ENCODE measurements at places on chromosomes 12 and 14.

GRCh38 chr12:122827258-122827657, 8.0 kb upstream of the HIP1R start:
- no peak for DNase-seq

- DNase-seq = peak; percentile 5
Observed at GRCh38 chr14:56555921-56556570, 23.6 kb upstream of the TMEM260 start.

DNA sequence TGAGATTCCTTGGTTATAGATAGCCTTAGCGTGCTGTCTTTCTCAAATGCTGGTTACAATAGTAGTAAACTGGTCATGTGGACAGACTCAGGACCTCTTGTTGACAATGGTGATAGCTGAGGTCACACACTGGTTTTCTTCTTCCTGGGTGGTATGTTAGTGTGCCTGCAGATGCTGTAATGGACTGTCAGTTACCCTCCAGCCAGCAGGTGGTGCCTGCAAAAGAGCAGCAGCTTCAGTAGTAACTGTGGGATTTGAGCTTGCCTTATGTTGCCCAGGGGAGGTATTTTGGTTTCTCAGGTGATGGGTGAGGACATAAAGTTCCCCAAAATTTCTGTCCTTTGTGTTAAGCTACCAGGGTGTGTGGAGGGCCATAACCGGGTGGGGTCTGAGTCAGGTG, 33.7 kb upstream of the SCAF11 start:
- DNase-seq = no peak

- DNase-seq = no peak
Observed at GRCh38 chr12:105929192-105929591, 209.6 kb downstream of the NUAK1 start.

- peak; percentile 97 for DNase-seq
Observed at GRCh38 chr14:89955745-89956660, at the start of gene TDP1. Gene TDP1 (plus strand): TSS chr14:89955927. CDS start chr14:89963115, 7,188 bp downstream.

DNA sequence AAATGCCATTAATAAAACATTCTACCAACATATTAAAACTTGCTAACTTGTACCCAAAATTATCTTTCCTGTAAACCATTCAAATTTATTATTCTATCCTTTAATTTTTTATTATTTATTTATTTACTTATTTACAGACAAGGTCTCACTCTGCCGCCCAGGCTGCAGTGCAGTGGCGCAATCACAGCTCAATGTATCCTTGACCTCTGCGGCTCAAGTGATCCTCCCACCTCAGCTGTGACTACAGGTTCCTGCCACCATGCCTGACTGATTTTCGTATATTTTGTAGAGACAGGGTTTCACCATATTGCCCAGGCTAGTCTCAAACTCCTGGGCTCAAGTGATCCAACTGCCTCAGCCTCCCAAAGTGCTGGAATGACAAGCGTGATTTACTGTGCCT, 20.4 kb upstream of the LIN7A start:
- DNase-seq = no peak

- no peak for DNase-seq
Observed at GRCh38 chr14:58744801-58745394, 107.1 kb downstream of the DACT1 start.

DNA sequence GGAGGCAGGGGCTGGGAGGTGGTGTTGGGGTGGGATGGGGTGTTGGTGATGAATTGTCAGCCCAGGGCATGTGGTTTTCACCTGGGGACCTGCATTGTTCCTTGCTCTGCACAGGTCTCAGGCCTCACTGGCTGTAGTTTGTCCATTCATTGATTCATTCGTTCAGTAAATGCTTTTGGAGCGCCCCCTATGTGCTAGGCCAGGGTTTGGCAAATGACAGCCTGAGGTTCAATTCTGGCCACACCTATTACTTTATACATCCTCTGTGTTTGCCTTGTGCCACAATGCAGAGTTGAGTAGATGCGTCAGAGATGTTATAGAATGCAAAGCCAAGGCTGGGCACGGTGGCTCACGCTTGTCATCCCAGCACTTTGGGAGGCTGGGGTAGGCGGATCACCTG, 4.7 kb downstream of the ADCK1 start:
- peak; percentile 24 for DNase-seq

- no peak for DNase-seq
Observed at GRCh38 chr12:76679778-76680177, 84.1 kb upstream of the ZDHHC17 start.

DNA sequence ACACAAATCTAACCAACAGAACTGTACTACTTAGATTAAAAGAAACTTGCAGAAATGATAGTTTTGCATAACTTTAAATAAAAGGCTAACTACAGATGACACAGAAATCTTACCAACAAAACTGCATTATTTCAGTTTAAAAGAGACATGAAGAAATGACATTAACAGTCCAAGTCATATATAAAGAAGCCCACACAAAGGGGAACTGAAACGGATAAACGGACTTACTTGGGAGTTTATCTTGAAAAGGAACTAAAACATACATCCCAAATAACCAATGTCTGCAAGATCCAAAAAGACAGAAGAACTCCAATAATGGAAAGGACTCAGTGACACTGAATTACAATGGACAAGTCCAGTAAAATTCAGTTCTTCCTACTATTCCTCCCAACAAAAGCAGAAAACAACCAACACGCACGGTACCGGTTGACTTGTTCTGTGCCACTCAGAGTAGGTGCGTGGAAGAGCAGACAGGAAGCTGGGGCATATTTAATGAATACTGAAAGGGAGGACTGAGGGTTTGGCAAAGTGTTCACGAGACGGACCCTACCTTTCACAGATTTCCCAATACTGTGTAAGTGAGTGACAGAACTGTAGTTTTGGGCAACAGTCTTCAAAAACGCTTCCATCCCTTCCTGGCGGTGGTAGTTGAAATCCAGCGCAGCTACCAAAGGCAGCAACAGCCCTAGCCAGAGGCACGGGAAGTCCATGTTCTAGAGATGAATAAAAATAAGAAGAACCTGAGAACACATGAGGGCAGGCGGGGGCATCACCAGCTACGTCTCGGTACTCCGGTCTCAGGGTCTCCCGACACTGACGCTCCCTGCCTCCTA, 627 bp downstream of the CPM start:
- no peak for DNase-seq

DNA sequence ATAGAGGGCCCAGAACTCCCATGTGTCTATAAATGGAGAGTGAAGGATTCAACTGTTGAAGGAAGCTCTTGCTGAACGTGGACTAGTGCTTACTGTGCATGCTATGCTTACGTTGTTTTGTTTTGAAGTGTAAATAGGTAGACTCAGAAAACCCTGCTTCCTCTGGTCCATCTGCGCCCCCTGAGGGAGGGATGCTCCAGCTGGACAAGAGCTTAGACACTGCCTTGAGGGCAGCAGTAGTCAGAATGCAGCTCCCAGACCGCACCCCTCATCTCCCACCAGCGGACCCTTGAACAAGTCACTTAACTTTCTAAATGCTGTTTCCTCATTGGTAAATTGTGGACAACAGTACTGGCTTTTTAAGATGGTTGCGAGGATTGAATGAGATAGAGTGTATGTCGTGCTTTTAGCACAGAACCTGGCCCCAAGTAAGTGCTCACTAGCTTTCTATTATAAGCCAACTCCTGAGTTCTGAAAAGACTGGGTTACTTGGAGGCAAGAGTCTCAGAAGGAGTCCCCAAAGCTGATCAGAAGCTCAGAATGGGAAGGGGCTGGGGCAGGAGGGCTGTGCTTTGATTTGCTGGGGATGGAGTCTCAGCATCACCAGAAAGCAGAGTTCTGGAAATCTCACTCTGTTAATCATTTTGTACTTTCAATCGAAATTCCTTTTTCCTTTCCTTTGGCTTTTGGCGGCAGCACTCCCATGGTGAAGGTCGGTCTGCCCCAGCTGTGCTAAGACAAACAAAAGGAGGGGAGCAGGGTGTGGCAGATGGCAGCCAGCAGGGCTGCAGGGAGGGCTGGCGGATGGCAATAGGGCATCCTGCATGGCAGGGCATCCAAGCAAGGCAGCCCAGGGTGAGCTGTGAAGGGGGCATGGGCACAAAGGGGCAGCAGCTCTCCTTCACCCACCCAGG, 15.6 kb downstream of the AGAP2 start:
- no peak for DNase-seq

GRCh38 chr14:75406856-75407255, 21.0 kb upstream of the JDP2 start:
- DNase-seq = no peak

DNA sequence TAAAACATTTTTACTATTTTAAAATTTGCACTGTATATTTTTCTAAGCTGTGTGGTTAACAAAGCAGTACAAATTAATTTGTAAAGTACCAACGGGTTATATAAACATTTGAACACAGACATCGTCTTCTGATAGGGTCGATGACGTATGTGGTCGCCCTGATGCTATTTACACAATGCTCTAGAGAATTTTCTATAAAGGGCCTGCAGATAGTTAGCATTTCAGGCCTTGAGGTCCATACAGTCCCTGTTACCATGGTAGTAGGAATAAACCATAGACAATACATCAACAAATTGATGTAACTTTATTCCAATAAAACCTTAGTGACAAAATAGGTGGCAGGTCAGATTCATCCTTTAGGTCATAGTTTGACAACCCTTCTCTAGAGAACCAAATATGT, 25.7 kb upstream of the PDZRN4 start:
- no peak for DNase-seq

DNA sequence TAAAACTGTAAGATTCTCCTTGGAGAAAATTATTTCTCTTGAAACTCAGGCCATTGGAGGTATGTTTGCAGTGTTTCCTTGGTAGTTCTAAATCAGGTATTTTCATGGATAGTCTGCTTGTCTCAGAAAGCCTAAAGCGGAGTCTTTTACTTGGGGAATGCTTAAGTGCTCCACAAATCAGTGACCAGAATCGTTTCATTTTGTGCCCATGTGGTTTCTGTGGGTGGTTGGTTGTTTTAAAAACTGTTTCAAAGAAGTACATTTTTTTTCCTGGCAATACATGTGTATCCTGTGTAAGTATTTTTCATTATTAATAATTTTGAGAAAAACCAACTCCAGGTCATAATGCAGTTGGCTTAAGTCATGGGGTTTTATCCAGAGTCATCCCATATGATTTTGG, 33.6 kb downstream of the CCDC91 start:
- DNase-seq = no peak

DNA sequence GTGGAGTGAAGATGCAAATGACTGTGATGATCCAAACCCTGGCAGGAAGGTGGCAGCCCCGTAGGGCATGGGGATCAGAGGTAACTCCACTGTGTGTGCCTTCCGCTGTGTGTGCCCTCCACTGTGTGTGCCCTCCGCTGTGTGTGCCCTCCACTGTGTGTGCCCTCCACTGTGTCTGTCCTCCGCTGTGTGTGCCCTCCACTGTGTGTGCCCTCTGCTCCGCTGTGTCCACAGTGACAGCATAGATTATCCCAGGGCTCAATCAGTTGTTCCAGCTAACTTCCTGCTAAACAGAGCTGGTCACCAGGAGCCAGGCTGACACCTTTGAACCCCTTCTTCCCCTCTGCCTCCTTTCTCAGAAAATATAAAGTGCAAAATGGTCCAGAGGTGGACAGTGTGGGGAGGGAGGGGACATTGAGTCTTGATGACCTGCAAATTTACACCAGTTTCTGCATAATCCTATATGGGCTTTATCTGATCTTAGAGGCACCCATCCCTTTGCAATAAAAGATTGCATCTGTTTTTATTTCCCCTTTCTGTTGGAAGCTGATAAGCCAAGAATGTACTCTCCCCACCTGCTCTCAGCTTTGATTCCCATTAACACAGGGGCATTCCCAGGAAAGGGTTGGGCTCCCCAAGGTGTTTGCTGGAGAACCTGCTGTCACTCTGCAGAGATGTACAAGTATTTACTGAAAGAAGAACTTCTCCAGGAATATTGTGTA, 21.6 kb upstream of the HNF1A start:
- no peak for DNase-seq

DNA sequence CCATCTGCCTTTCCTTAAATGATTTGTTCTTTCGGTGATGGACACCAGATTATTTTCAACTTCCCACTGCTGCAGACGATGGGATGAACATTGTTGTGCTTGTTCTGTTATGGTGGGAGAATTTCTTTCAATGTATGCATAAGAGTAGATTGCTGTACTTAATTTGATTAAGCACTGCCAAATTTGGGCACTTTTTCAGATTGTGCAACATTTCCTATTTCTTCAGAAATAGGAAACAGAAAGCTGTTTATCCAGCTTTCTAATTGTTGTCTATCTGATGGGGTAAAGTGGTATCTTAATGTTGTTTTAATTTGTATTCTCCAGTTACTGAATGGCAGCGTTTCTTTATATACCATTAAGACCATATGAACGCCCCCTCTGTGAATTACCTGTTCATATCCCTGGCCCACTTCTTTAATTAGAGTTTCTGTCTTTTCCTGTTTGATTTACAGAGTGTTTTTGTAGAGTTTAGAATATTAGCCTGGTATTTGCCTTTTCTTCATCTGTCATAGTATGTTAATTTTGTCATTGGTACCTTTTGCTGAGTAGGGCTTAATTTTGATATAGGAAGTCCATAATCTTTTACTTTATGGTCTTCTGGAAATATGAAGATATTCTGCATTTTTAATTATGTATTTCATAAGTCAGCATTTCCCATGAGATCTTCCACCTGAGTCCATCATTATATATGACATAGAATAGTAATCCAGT, 59.6 kb downstream of the DIP2B start:
- DNase-seq = no peak

- DNase-seq = no peak
Observed at GRCh38 chr14:50057331-50057730, 59.0 kb downstream of the VCPKMT start.

- DNase-seq = no peak
Observed at GRCh38 chr14:75543253-75543652, 21.0 kb downstream of the BATF start.

DNA sequence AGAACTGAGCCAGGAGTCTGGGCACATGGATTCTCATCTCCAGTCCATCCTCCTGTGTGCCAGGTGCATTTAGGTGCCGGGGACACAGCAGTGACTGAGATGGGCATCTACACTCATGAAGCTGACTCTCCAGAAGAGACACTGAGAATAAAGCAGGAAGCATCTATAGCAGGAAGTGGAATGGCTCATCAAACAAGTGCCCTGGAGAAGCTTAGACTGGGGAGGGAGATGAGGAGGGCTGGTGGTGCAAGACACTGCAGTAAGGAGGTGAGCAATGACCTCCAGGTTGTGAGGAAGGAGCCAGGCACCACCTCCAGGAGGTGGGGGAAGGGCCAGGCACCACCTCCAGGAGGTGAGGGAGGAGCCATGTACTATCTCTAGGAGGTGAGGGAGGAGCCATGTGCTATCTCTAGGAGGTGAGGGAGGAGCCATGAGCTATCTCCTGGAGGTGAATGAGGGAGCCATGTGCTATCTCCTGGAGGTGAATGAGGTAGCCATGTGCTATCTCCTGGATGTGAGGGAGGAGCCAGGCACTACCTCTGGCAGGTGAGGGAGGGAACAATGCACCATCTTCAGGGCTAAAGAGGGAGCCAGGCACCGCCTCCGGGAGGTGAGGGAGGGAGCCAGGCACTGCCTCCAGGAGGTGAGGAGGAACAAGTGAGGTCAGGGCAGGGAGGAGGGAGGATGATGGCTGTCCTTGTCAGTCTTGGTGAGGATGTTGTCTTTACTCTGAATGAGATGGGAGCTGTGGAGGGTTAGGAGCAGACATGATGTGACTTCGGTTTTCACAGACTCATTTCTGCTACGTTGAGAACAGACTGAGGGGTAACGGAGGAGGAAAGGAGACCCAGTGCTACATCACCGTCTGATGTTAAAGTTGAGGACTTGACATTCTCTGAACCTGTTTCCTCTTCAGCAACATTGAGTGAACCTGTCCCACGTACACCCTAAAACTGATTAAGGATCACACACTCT, 961.9 kb upstream of the TMEM132C start:
- DNase-seq = no peak

- peak; percentile 43 for DNase-seq
Observed at GRCh38 chr14:35553808-35554207, 19.8 kb downstream of the INSM2 start.

GRCh38 chr14:55697414-55697861, 117.4 kb downstream of the KTN1 start:
- DNase-seq = no peak

- peak; percentile 8 for DNase-seq
Observed at GRCh38 chr12:107967170-107967569, 161.9 kb upstream of the WSCD2 start.
